Stimulated activated CD4-positive, alpha-beta T cell treated with anti-CD3 and anti-CD28 coated beads, Interleukin-4, amount 100 ng/mL, for 24 hours (primary cell): ENCODE measurements at places on chromosomes 4 and X.

GRCh38 chrX:97895751-97896150 is 1012.0 kb downstream of the RPA4 start:
- DNase-seq: no peak

DNA sequence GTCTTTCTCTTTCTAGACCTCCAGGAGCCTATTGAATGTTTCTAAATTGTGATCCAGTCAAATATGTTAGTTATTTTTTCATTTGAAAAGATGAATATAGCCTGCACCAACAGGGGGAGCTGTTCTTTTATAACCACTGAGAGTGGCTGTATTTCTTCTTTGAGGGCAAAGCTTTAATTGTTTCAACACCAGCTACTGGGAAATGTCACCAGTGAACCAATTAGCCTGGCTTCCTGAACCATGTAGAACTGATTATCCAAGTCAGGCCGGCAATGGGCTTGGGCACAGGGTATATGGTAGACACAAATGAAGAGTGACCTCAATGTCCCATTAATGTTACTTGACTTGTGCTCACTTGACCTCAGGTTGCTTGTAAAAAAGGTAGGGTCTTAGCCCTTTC is 4.8 kb upstream of the DAPP1 start:
- peak; percentile 70 for DNase-seq

DNA sequence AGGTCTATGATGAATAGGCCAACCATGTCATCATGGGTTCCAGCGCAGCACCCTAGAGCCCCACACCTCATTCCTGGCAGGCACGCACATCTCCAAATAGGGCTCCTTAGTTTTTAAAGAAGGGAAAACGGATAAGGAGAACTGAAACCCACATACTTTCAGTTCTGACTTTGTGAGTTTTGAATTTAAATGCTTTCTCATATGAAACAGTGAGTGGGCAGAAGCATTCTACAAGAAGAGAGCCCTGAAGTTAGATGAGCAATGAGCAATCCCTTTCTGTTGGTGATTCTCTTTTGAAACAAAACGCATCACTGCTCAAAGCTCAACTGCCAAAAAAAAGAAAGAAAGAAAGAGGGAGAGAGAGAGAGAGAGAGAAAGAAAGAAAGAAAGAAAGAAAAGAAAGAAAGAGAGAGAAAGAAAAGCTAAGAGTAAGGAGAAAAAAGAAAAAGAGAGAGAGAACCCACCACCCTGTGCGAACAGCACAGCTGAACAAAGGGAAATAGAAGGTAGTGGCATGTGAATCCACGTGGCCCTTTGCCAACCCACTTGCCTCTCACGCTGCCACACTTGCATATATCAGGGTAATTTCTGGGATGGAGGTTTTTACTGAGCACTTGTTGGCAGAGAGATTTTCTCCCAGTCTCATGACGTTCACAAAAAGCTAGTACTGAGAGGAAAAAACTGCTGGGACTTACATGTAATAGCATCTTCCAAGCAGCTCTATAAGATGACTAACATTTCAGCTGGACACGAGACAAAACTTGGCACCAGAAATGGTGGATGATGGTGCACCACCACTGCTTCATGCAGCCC is 31.0 kb downstream of the TMSB4X start:
- peak; percentile 22 for DNase-seq

DNA sequence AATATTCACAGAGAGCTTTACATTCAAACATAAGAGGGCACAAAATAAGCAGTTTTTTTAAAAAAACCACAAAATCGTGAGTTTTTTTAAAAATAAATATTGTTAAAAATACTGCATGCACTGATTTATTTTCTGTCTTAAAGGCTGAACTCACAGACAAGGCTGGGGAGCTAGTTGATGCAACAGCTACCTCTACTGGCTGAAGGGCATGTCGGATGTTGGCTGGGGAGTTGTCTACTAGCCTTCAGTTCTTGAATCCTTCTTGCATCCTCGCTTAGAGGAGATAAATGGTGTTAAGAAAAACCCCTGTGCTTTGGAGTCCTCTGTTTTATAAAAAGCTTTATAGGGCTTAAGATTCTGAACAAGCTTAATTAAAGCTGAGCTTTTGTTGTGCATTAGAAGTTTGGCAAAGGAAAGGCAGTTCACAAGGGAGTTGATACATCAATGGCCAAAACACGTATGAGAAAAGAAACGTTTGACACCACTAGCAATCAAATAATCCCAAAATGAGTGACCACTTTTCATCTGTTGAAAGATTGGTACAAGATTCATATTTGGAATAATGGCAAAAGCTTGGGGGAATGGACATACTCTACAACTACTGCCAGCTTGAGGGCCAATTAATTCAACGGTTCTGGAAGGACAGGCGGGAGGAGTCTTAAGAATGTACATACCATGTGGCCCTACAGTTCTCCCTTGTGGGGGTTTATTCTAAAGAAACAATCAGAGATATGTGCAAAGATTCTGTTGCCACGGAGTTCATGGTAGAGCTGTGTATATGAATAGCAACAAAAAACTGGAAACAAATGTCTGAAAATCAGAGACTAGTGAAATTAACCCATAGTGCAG is 94.7 kb downstream of the SEL1L3 start:
- no peak for DNase-seq

- DNase-seq: no peak
Measured at GRCh38 chr4:98470831-98471230, 187.6 kb downstream of the TSPAN5 start.

GRCh38 chr4:20266215-20267082 is 14.7 kb downstream of the SLIT2 start:
- no peak for DNase-seq

- no peak for DNase-seq
Measured at GRCh38 chrX:44903830-44904530, 31.0 kb downstream of the KDM6A start.

GRCh38 chr4:81549984-81550383 is 78.3 kb upstream of the RASGEF1B start:
- DNase-seq: no peak

GRCh38 chr4:2510351-2511259 is 25.8 kb upstream of the FAM193A start:
- no peak for DNase-seq

GRCh38 chrX:153848325-153848724 is 18.0 kb upstream of the PDZD4 start:
- DNase-seq: no peak
